CD4-positive, alpha-beta T cell treated with Interleukin-21 for 1 hour (primary cell): ENCODE measurements at places on chromosomes 7 and 10.

DNA sequence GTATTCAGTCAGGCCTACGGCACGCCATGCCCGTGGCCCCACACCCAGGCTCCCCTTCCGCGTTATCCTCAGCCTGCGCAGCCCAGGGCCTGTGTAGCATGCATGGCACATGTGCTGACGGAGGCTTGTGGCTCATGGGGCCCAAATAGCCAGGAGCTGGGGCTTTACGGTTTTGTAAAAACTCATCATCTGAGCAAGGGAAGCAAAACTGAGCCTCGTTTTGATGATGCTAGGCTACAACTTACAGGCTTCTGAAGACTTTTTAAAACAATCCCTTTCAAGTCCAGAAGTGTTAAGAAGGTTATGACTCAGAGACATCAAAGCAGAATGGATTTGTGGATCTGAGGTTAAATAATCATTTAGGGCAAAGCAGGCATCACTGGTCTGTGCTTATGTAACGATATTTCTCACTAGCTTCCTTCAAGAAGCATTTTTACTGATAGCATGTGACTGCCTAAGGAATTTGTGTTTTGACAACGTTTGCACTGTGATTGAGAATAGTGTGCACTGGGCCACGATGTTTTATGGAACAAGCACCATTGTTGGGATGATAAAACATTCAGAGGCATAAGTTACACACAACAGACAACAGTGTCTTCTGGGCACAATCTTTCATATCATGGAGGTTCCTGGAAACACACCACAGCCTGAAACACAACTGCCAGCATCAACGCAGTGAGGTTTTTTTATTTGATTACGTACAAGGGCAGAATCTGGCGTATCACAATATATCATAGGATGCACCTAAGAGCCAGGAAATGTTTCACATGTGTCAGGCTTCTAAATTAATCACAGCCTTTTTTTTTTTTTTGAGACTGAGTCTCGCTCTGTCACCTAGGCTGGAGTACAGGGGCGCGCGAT, 274.3 kb downstream of the CCDC3 start:
- DNase-seq: no peak

DNA sequence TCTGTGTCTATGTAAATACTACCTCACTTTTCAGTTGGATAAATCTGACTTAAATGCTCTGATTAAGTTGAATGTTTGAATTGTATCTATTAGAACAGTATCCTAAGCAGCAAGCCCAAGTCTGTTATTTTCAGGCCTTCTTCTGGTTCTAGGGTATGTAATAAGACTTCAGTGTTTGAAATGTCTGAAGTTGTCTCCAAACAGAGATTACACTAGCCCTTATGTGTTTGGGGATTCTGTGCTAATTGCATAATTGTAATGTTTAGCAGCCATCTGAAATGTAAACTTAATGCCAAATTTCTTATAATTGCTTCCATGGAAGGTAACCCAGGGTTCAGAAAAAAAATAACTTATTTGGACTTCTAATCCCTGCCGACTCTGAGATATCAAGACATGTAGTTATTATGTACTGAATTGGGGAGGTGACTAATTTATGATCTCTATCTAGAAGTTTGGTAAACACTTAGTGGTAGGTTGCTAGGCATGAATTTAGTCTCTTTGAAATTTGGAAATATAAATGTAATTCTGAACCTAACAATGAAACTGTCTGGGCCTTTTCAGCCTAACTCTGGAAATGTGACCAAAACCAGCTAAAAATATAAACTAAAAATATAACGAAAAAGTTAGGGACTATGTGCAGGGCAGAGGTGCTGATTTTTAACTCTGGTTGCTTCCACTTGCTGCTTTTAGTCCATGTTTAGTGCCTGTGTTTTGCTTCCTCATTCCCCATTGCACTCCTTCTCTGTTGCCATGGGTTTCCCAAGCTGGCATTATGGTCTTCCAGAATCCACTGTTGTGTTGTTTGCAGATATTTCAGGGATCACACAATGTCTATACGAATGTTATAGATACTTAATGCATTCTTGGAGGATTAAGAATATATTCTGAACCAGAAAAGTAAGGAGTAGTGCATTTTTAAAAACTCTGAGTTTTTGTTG, 54.8 kb downstream of the MCU start:
- no peak for DNase-seq

GRCh38 chr10:50576245-50576815, 47.4 kb downstream of the SGMS1 start:
- no peak for DNase-seq

GRCh38 chr7:45984386-45985295, 63.6 kb upstream of the IGFBP3 start:
- no peak for DNase-seq

GRCh38 chr7:25877802-25878789, 273.9 kb upstream of the NFE2L3 start:
- no peak for DNase-seq

DNA sequence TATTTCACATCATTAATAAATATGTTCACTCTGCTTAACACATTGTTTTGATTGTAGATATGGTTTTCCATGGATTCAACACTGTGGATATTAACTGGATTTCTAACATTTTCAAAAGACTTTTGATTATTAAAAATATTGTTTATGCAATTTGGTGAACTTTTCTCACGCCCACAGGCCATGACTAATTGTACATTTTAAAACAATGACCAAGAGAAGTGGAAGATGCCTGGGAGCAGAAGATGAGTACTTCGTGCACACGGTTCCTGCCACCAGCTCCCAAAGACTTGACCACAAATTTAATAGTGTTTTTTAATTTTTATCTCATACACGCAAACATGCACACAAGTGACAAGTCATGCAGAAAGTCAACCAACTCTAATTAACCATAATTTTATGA, 451.0 kb upstream of the ADARB2 start:
- no peak for DNase-seq

DNA sequence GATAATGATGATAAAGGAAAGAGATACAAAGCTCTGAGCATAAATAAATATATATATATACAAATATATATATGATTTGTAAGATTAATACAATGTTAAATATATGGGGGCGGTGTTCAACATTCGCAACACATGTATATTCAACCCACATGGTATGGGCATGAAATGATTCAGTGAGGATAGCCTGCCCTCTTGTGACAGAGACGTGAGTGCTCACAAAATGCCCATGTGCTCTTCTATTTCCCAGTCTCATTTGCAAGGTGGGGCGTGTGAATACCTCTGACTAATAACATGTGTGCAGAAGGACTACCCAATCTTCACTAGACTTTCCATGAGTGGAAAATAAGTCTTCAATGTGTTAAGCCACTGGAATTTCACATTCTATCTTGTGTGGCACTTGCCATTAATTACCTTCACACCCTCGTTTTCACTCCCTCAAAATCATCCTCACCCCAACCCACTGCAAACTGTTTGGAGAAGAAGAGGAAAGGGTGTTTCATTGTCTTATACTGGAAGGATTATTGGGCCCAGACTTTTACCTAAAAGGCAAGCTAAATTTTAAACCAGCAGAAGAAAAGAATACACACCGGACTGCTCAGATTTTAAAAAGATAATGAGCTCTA, 26.9 kb downstream of the ASAH2 start:
- DNase-seq: peak; percentile 30

- no peak for DNase-seq
Observed at GRCh38 chr10:3812141-3812540, 27.1 kb upstream of the KLF6 start.

GRCh38 chr7:99344061-99344647, 18.5 kb downstream of the ARPC1A start:
- no peak for DNase-seq

- peak; percentile 62 for DNase-seq
Observed at GRCh38 chr10:22333167-22333974, 11.9 kb upstream of the SPAG6 start.

GRCh38 chr10:114042895-114043531, 653 bp upstream of the ADRB1 start:
- peak; percentile 4 for DNase-seq

- DNase-seq: no peak
Observed at GRCh38 chr10:88982366-88982765, 8.2 kb upstream of the FAS start.

DNA sequence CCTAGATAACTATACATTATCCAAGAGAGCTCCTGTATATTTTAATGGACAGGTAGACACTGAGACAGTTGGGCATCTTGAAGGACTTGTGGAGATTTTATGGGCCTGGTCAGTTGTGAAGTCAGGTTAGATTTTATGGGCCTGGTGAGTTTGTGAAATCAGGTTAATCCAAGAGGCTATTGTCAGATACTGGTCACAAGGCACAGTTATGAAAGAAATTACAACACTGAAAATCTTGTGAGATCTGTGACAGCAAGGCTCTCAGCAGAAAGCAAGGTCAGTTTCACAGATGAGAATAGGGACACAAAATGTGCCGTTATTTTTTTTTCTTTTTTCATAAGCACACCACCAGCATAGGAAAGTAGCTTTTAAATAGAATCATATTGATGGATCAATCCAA, 167.6 kb downstream of the VTI1A start:
- no peak for DNase-seq
